ENCODE measurements at places on chromosomes 11 and 22. TPM values are rescaled to one million over a fixed set of nuclear protein-coding genes. Genes with fewer than 3 reads are reported as not detected.

GRCh38 chr11:88363648-88364065 lies 26.1 kb upstream of the CTSC start:
- H3K27me3 ChIP-seq, result no peaks in the 10 kb centered on the region
- no peaks in the 10 kb centered on the region for H3K4me1 ChIP-seq
- no peak for DNase-seq

GRCh38 chr11:1822648-1823375 lies 12.0 kb upstream of the SYT8 start:
- no peak overlapping the region for H3K4me3 ChIP-seq
- no peaks in the 10 kb centered on the region for H3K27me3 ChIP-seq
- H3K36me3 ChIP-seq, result no peaks in the 10 kb centered on the region
- peaks cover 59% of the 10 kb centered on the region for H3K4me1 ChIP-seq

- no peak for DNase-seq
- no peak overlapping the region for H3K4me3 ChIP-seq
- no peaks in the 10 kb centered on the region for H3K27me3 ChIP-seq
- no peaks in the 10 kb centered on the region for H3K36me3 ChIP-seq
- H3K4me1 ChIP-seq, result no peaks in the 10 kb centered on the region
Observed at GRCh38 chr11:27934830-27935145, 173.2 kb downstream of the KIF18A start.

DNA sequence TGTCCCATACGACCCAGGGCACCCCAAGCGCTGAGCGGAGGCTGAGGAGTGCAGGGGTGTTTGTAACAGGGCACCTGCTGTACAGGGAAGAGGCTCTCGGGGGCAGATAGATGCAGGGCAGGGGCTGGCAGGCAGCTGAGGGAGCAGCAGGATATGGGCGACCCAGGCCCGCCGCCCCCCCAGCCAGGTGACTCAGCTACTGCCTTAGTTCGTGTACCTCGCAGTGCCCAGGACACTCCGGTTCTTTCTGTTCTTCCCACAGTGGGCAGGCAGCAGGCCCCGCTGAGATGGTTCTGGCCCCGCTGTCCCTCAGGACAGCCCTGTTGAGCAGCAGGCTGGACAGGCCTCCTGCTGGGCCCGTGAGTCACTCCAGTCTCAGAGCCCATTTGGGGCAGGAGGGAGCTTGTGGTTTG lies 16.2 kb downstream of the PHLDA2 start:
- H3K4me1 ChIP-seq, result peaks cover 40% of the 10 kb centered on the region
- H3K4me3 ChIP-seq, result no peak overlapping the region
- H3K36me3 ChIP-seq, result no peaks in the 10 kb centered on the region
- no peaks in the 10 kb centered on the region for H3K27me3 ChIP-seq
- H3K27ac ChIP-seq, result peak overlapping the region; percentile 81
- DNase-seq, result no peak

DNA sequence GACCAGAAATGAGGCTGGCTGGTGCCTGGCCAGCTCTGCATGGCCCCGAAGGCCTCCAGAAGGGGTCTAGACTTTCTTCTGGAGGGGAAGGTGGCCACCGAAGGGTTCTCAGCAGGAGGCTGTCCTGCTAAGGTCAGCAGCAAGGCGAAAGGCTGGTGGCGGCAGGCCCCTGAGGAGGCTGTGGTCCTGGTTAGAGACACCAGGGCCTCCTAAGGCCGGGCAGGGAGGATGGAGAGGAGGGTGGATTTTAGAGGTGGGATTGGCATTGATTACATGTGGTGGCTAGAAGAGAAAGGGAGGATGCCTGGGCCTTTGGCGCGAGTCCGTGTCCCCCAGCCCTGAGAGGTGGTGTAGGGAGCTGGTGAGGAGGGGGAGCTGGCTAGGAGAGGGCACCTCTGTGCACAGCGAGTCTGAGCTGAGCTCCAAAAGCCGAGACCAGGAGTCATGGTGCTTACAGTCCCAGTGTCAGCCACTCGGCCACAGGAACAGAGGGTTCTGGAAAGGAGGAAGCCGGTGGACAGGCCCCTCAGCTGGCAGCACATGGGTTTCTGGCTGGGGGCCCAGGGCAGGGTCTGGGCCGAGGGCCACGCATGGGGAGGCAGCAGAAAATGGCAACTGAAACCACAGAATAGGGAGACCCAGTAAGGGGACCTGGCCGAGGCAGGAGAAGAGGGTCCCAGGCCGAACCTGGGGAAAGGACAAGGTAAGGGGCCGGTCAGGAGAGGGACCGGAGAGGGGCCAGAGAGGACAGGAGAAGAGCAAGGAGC lies 2.5 kb downstream of the FERMT3 start:
- H3K27me3 ChIP-seq, result no peaks in the 10 kb centered on the region
- H3K27ac ChIP-seq, result peak overlapping the region; percentile 81
- H3K36me3 ChIP-seq, result peaks cover 17% of the 10 kb centered on the region
- peaks cover 36% of the 10 kb centered on the region for H3K4me1 ChIP-seq

- H3K4me3 ChIP-seq, result no peak overlapping the region
- H3K27ac ChIP-seq, result no peak overlapping the region
- peaks cover 38% of the 10 kb centered on the region for H3K4me1 ChIP-seq
Observed at GRCh38 chr22:23212061-23213021, 32.0 kb downstream of the BCR start.

- H3K27ac ChIP-seq, result no peak overlapping the region
- no peak for DNase-seq
- H3K4me1 ChIP-seq, result no peaks in the 10 kb centered on the region
- no peaks in the 10 kb centered on the region for H3K27me3 ChIP-seq
- H3K4me3 ChIP-seq, result no peak overlapping the region
- peaks cover 29% of the 10 kb centered on the region for H3K36me3 ChIP-seq
Observed at GRCh38 chr22:49769691-49770546, 57.8 kb downstream of the BRD1 start.

- H3K4me3 ChIP-seq, result no peak overlapping the region
- H3K4me1 ChIP-seq, result no peaks in the 10 kb centered on the region
- DNase-seq, result no peak
- H3K27ac ChIP-seq, result no peak overlapping the region
- H3K27me3 ChIP-seq, result no peaks in the 10 kb centered on the region
Observed at GRCh38 chr22:44127356-44127755, 53.4 kb upstream of the PARVG start.

The DUSP8 gene
- total RNA-seq, result 1.9 TPM

GRCh38 chr22:50148991-50149721 lies 21.4 kb upstream of the PANX2 start:
- no peaks in the 10 kb centered on the region for H3K27me3 ChIP-seq
- no peaks in the 10 kb centered on the region for H3K36me3 ChIP-seq
- H3K27ac ChIP-seq, result no peak overlapping the region
- no peak overlapping the region for H3K4me3 ChIP-seq
- peaks cover 2% of the 10 kb centered on the region for H3K4me1 ChIP-seq
- DNase-seq, result no peak

GRCh38 chr22:28521451-28521850 lies 158.2 kb downstream of the TTC28 start:
- no peaks in the 10 kb centered on the region for H3K36me3 ChIP-seq
- no peak for DNase-seq
- no peak overlapping the region for H3K4me3 ChIP-seq
- H3K27ac ChIP-seq, result no peak overlapping the region
- no peaks in the 10 kb centered on the region for H3K27me3 ChIP-seq

GRCh38 chr11:74279256-74279655 lies 32.2 kb downstream of the P4HA3 start:
- H3K27ac ChIP-seq, result no peak overlapping the region
- H3K27me3 ChIP-seq, result no peaks in the 10 kb centered on the region
- H3K4me3 ChIP-seq, result no peak overlapping the region
- no peaks in the 10 kb centered on the region for H3K4me1 ChIP-seq

The MS4A12 gene
- not detected for total RNA-seq

- peaks cover 23% of the 10 kb centered on the region for H3K4me1 ChIP-seq
- no peaks in the 10 kb centered on the region for H3K36me3 ChIP-seq
- no peak overlapping the region for H3K4me3 ChIP-seq
- no peak for DNase-seq
- H3K27me3 ChIP-seq, result no peaks in the 10 kb centered on the region
- no peak overlapping the region for H3K27ac ChIP-seq
Observed at GRCh38 chr22:28892175-28892731, 8.9 kb downstream of the ZNRF3 start.

DNA sequence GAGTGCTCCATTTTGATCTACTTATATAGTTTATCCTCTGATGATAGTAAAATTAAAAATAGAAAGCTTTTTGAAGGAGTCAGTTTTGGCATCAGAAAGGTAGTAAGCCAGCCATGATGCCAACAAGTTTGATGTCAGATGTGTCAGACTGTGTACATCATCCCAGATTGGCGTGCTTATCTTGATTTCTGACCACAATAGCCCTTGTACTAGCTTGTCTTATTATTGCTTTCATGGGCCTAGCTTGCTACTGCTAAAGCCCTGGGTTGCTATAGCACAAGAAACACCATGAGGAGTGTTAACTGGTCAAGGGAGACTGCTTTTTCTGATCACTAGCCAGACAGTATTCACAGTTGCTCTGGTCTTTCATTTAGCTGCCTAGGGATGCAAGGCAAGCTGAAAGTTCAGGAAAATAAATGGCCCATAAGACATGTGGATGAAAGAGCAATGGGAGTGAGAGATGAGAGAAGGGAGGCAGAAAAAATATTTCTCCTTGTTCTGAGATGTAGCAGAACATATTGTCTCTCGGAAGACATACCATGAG lies 1038.5 kb downstream of the JRKL start:
- no peak for DNase-seq
- H3K4me1 ChIP-seq, result no peaks in the 10 kb centered on the region
- H3K36me3 ChIP-seq, result no peaks in the 10 kb centered on the region
- H3K4me3 ChIP-seq, result no peak overlapping the region

GRCh38 chr11:44270403-44271273 lies 39.3 kb downstream of the ALX4 start:
- no peaks in the 10 kb centered on the region for H3K36me3 ChIP-seq
- H3K4me3 ChIP-seq, result no peak overlapping the region
- H3K4me1 ChIP-seq, result no peaks in the 10 kb centered on the region
- DNase-seq, result no peak
- H3K27me3 ChIP-seq, result peaks cover 3% of the 10 kb centered on the region

The OVCH2 gene
- total RNA-seq, result 6.2 TPM

The FBXO7 gene
- total RNA-seq, result 82.2 TPM

The MYO7A gene
- total RNA-seq, result 0.34 TPM

- H3K27ac ChIP-seq, result no peak overlapping the region
- DNase-seq, result no peak
- no peaks in the 10 kb centered on the region for H3K36me3 ChIP-seq
- H3K4me1 ChIP-seq, result no peaks in the 10 kb centered on the region
- H3K4me3 ChIP-seq, result no peak overlapping the region
Observed at GRCh38 chr11:103898065-103898464, 138.4 kb upstream of the DDI1 start.

GRCh38 chr22:38082986-38083710 lies 836 bp downstream of the SLC16A8 start:
- peaks cover 28% of the 10 kb centered on the region for H3K4me1 ChIP-seq
- peak overlapping the region; percentile 53 for H3K4me3 ChIP-seq
- H3K27me3 ChIP-seq, result peaks cover 21% of the 10 kb centered on the region
- no peak for DNase-seq
- peaks cover 8% of the 10 kb centered on the region for H3K36me3 ChIP-seq

DNA sequence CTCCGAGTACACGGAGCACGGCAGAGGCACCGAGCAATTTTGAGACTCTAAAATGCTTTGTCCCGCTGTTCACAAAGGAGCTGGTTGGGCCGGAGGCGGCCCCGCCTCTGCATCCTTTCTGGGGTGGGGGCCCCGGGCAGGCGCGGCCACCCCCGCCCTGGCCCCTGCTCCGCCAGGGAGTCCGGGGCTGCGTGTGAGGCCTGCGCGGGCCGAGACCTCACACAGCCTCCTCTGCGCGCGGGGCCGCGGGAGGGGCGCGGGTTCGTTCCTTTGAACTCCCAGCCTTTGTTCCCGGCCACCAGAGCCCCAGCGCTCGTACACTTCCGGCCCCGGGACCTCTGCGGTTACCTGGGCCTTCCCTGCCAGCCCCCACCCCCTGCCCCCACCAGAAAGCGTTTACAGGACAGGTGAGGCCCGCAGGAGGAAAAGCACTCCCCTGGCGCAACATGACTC lies 1.6 kb downstream of the FGF19 start:
- H3K36me3 ChIP-seq, result no peaks in the 10 kb centered on the region
- peaks cover 41% of the 10 kb centered on the region for H3K4me1 ChIP-seq
- DNase-seq, result no peak
- peaks cover 80% of the 10 kb centered on the region for H3K27me3 ChIP-seq
- no peak overlapping the region for H3K27ac ChIP-seq
- no peak overlapping the region for H3K4me3 ChIP-seq

DNA sequence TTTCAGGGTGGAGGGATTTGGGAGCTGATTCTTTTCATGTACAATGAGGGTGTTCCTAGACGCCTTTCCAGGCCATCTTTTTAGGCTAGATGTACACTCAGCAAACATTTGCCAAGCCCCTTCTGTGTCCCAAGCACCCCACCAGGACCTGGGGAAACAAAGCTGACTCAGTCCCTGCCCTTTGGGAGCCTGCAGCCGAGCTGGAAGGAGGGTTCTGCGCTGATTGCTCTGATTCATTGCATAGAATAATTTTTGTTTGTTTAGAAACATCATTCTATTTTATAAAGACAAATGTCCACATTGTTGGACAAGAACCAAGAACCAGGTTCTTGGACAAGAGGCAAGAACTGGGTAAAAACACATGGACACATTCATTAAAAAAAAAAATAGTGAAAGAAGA lies 16.7 kb downstream of the TP53AIP1 start:
- no peaks in the 10 kb centered on the region for H3K4me1 ChIP-seq
- no peak overlapping the region for H3K27ac ChIP-seq
- no peaks in the 10 kb centered on the region for H3K36me3 ChIP-seq
- no peaks in the 10 kb centered on the region for H3K27me3 ChIP-seq

GRCh38 chr22:44183287-44183588 lies 2.5 kb downstream of the PARVG start:
- peaks cover 43% of the 10 kb centered on the region for H3K27me3 ChIP-seq
- no peak for DNase-seq
- no peak overlapping the region for H3K4me3 ChIP-seq
- H3K27ac ChIP-seq, result no peak overlapping the region

- no peak for DNase-seq
- H3K27me3 ChIP-seq, result no peaks in the 10 kb centered on the region
- peaks cover 46% of the 10 kb centered on the region for H3K4me1 ChIP-seq
- no peak overlapping the region for H3K4me3 ChIP-seq
- no peaks in the 10 kb centered on the region for H3K36me3 ChIP-seq
Observed at GRCh38 chr11:93526346-93526633, 16.9 kb downstream of the SMCO4 start.

- no peak for DNase-seq
- peaks cover 16% of the 10 kb centered on the region for H3K4me1 ChIP-seq
- H3K27me3 ChIP-seq, result peaks cover 4% of the 10 kb centered on the region
- no peak overlapping the region for H3K27ac ChIP-seq
Observed at GRCh38 chr11:8237453-8237852, 26.2 kb downstream of the LMO1 start.
